ENCODE measurements at places on chromosomes 1 and 21.
A peak's percentile ranks its signal among the peaks of the same experiment; 100 is the strongest.

- DNase-seq, result no peak
Observed at GRCh38 chr1:9542430-9542829, 3.2 kb downstream of the SLC25A33 start.

DNA sequence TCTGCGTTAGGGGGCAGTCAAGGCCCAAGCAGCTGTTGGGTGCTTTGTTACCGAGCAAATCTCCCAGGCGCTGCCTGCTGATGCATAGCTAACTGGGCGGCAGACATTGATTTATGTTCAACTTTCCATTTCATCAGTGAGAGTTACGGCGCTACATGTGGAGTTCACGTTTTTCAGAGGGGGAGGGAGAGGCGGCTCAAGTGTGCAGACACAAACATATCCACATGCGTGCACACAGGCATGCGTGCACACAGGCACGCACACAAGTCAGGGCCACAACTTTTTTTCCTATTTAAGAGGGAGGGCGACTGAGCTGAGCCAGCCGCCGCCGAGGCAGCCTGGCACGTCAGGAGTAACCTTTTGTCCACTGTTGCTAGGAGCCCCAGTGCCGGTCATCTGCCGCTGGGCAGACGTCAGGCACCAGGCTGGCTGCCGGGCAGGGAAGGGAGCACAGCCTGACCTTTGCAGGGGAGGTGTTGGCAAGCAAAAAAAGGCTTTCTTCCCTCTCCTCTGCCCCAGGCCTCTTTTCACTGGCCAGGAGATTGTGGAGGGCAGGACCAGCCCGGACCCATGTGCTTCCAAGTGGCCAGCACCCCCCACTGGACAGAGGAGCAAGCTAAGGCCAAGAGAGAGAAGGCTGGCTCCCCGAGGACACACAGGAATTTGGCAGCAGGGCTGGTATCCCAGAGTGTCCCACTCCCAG, 73.3 kb downstream of the MRPL37 start:
- DNase-seq, result peak; percentile 94

DNA sequence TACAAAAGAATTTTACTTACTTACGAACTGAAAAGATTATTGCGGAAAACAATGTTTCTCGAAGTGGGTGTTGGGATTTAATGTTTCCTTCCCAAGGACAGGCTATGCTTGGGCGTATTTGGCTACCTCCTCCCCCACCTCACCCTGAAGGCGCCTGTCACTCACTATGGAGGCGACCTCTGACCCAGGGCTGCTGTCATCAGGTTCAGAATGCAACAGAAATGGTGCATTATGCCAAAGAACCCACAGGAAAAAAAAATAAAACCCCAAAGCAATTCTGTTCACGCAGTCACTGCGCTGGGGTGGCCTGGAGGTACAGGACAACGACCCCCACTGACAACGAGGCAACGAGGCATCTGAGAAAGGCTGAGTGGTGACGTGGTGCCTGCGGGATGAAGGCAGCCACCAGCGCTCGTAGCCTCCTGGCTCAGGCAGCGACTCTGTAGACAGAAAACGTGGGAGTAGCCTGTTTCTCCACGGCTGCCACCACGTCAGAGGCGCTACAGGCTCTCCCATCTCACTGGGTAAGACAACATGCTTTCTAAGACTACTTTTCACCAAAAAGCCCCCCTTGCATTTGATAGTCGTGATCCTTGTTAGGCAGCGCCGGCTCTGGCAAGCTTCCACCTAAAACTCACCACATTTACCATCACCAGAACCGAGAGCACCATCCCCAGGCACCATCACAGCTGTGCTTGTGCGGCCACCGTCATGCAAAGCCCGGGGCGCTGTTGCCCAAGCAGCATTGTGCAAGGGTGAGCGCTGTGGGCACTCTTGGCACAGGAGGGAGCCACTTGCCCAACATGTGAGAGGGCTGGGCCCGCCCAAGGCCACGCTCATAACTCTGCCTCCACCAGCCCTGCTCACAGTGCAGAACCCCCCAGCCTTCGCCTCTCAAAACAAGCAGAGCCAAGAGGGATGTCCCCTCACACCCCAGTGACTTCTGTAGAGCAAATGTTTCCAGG, 14.3 kb downstream of the NADK start:
- DNase-seq, result no peak

DNA sequence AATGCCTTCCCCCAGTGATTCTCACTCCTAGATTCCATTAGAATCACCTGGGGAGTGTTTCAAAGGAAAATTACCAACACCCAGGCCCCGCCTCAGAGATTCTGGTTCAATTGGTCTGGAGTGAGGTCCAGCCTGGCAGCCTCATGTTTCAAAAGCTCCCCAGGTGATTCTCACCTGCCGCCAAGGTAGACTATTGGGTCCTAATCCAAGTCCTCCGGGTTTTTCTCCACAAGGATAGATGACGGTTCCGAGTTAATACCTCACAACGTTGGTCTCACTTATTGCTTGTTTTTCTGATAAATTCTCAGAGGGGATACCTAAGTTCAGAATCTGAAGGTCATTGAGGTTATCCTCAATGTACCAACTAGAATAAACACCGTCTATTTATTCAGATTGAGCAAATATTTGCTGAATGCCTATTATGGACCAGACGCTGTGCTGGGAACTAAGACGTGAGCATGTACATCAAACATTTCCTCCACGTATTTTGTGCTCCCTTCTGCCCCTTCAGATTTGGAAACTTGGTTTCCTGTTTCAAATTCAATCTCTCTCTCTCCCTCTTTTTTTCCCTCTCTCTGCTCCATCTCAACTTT, 97.5 kb downstream of the SEC16B start:
- no peak for DNase-seq

DNA sequence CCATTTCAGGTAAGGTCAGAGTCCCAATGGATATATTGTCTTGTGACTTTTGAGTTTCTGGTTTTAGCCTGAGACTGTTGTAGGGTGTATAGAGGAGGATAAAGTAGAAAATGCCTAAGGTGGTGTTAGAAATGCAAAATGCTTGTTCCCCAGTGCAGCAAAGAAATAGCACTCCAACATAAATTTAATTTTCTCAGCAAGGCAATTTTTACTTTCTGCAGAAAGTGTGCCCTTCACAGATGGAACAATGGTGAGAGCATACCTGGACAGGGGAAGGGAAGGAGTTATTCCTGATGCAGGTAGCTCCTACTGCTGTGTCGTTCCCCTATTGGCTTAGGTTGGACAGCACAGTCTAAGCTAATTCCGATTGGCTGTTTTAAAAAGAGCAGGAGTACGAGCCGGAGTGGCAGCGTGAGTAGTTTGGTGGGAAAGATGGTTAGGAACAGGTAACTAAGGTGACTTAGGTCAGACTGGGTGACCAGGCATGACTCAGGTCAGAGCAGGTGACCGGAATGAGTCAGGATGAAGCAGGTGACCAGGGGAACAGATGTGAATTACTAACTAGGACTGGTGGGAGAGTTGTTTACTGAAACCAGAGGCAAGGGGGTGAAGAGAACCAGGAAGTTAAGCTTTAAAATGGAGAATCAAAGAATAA, 21.5 kb downstream of the SPATA45 start:
- no peak for DNase-seq

GRCh38 chr1:43143441-43143888, 28.6 kb downstream of the EBNA1BP2 start:
- DNase-seq, result peak; percentile 20

- no peak for DNase-seq
Observed at GRCh38 chr1:209030454-209031167, 552.9 kb upstream of the CAMK1G start.

DNA sequence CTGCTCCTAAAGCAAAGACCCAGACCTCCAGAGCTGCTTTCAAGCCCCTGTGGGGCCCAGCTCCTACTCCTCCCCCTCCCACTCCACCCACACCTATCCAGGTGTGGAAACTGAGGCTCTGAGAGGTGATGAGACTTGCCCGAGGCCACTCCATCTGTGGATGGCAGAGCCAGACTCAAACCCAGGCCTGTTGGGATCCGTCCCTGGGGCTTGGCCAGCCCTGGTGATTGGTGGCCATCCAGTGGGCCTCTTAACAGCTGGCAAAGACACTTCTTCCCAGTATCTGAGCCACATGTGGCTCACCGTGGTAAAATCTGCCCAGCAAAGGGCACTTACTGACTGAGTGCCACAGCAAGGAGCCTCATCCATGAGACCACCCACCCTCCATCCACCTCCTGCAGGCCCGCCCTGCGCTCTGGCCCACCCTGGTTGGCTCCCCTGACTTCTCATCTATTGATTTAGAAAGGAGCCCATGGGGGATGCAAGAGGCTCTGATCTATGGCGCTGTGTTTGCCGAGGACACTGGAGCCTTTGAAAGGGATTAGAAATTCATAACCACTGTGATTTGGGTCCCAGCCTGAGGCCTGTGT, 398.5 kb downstream of the PTPRU start:
- no peak for DNase-seq

DNA sequence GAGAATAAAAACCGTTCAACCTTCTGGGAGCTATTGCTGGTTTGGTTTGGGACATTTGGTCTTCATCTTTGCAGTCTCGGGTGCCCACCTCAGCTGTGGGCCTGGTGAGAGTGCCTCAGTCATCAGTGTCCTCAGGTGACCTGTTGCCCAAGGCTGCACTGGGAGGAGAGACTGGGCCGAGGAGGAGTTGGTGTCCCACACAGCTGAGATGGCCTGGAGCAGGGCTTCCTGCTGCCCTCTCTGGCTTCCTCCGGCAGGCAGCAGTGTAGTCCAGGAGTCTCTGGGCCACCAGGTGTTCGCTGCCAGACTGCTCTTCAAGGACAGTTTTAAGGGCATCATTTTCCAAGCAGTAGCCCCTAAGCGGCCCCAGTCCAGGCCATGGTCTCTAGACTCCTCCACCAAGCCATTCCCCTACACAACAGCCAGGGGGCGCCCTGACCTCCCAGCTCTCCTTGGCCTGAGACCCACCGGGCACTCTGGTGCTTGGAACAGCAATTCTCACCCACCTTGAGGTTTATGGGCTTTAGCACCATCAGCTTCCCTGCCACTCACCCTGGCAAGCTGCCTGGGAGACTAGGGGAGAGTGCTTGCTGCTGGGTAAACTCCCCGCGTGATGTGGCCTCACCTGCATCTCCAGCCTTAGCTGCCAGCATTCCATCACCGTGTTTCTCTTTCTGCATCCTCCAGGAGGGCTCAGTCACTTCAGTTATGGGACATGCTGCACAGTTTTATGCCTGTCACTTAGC, 9.1 kb upstream of the SYTL1 start:
- peak; percentile 27 for DNase-seq

DNA sequence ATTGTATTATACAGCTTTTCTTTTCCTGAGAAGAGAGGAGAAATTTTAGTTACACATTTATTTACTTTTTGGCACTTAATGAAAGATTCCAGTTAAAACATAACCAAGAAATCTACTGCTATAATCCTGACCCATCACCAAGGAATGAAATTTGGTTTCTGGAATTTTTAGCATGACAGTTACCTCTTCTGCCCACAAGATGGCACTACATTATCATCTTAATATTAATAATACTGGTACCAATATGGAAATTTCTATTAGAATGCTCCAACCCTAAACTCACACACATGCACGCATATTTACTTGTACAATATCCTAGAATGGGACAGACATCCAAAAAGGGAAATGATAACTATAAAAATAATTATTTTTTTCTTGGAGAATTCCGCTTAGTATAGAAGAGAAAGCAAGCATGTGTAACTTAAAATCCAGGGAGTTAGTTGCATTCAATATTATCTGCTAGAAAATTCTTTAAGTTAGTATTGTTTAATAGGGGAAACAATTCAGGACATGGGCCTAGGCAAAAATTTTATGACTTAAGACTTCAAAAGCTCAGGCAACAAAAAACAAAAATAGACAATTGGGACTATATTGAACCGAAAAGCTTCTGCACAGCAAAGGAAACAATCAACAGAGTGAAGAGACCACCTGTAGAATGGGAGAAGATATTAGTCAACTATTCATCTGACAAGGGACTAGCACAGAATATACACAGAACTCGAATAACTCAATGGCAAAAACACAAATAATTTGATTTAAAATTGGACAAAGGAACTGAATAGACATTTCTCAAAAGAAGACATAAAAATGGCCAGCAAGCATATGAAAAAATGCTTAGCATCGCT, 37.4 kb downstream of the MAP3K21 start:
- peak; percentile 12 for DNase-seq

GRCh38 chr1:247833601-247834000, 8.1 kb downstream of the OR11L1 start:
- DNase-seq, result no peak

DNA sequence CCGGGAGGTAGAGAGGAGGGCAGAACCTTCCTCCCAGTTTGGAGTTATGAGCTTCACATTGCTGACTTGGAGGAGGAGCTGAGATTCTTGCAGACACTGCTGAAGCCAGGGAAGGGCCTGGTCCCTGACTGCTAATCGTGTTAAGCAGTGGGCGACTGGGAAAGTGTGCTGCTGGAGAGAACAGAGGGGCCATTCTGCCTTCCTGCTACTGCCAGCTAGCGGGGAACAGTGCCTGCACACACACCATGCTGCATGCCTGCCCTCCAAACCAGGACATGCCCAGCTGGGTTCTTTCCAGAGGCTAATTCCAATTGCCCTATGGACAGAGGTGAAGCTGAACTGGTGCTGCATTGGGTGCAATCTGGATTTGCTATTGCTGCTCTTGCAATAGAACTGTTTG, 281.4 kb downstream of the AJAP1 start:
- no peak for DNase-seq

DNA sequence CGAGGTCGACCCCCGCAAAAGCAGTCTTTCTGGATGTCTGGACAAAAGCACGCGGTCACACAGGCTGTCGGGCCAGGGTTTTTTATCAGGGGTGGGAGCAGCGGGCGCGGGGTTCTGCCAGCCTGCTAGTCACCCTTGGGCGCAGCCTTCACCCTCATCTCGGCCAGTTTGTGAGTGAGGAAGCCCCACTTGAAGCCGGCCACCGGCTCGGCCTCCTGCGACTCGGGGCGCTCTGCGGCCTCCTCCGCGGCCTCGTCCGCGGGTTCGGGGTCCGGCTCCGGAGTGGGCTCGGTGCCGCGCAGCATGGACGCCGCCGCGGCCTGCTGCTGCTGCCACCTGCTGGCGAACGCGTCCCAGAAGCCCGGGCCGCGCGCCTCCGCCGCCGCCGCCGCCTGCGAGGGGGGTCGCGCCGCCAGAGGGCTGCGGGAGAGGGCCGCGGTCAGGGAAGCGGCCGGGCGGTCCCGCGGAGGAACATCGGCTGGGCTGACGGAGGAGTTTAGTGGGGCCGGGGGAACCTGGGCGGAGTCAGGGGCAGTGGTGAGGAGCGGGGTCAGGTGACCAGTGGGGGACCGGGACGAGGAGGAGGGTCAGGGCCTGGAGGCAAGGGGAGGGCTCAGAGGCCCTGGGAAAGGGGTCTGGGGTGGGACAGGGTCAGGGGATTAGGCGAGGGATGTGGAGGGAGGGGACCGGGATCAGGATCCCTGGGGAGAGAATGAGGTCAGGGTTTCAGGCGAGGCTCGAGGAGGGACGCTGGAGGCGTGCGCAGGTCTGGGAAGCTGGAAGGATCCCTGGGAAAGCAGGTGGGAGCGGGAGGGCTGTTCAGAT, 4.5 kb downstream of the C1orf232 start:
- no peak for DNase-seq

GRCh38 chr1:226046240-226046639, 16.3 kb upstream of the H3-3A start:
- no peak for DNase-seq

DNA sequence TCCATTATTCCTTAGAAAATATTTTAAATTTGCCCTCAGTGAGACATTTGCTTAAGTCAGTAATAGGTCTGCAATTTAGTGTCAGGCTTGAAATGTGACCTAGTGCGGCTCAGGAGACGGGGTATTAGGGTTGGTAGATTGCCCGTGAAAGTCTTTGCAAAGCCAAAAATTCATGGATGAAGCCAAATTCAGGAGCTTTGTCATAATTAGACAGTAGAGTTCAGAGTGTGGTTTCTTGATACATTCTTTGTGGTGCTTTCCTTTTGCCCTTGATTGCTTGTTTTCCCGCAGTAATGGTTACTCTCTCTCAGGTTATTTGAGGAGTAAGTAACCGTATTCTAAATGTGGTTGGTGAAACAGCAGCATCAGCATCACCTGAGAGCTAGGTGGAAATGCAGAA, 120.7 kb downstream of the RPS6KC1 start:
- no peak for DNase-seq

- DNase-seq, result no peak
Observed at GRCh38 chr1:223750730-223751570, 38.6 kb downstream of the CAPN2 start.

Data from NCI-H524 (cell line).